ENCODE measurements at places on chromosomes 3 and 15. TPM values are rescaled to one million over a fixed set of nuclear protein-coding genes. Genes with fewer than 3 reads are reported as not detected.

- no peak overlapping the region for H3K4me3 ChIP-seq
- peaks cover 11% of the 10 kb centered on the region for H3K4me1 ChIP-seq
- DNase-seq, result no peak
- H3K27ac ChIP-seq, result no peak overlapping the region
These were observed 16.7 kb downstream of the DAPK2 start for GRCh38 chr15:64029633-64030032.

CDHR4 gene
- total RNA-seq, result not detected

GLCE gene
- 20.5 TPM for total RNA-seq

ADGRG7 gene
- total RNA-seq, result not detected

GRCh38 chr3:115062412-115062956 is 84.6 kb downstream of the ZBTB20 start:
- no peak for DNase-seq
- no peaks in the 10 kb centered on the region for H3K27me3 ChIP-seq
- no peaks in the 10 kb centered on the region for H3K36me3 ChIP-seq
- H3K27ac ChIP-seq, result no peak overlapping the region

GRCh38 chr15:74780523-74781430 is 1.1 kb upstream of the CSK start:
- H3K36me3 ChIP-seq, result no peaks in the 10 kb centered on the region
- no peaks in the 10 kb centered on the region for H3K27me3 ChIP-seq
- H3K4me1 ChIP-seq, result peaks cover 17% of the 10 kb centered on the region
- H3K27ac ChIP-seq, result no peak overlapping the region

DNA sequence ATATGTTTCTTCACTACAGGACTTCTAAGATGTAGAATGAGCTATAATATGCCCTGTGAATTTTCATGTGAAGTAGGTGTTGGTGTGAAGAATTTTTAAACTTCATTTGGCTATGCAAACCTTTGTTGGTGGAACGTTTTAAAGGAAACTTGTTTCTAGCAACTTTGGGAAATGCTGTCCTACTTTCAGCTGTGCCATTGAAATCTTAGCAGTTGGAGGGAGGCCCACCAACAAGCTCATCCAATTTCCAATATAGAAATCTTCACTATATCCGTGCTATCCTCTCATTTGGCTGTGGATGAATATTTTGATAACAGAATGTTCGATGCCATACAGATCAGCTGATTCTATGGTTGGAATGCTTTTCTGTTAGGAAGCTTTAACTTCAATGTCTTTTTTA is 51.3 kb downstream of the GRM7 start:
- H3K36me3 ChIP-seq, result no peaks in the 10 kb centered on the region
- H3K4me1 ChIP-seq, result no peaks in the 10 kb centered on the region
- no peaks in the 10 kb centered on the region for H3K27me3 ChIP-seq
- no peak overlapping the region for H3K27ac ChIP-seq
- no peak overlapping the region for H3K4me3 ChIP-seq

RARB gene
- 6.1 TPM for total RNA-seq

LIPH gene
- 0.42 TPM for total RNA-seq

DNA sequence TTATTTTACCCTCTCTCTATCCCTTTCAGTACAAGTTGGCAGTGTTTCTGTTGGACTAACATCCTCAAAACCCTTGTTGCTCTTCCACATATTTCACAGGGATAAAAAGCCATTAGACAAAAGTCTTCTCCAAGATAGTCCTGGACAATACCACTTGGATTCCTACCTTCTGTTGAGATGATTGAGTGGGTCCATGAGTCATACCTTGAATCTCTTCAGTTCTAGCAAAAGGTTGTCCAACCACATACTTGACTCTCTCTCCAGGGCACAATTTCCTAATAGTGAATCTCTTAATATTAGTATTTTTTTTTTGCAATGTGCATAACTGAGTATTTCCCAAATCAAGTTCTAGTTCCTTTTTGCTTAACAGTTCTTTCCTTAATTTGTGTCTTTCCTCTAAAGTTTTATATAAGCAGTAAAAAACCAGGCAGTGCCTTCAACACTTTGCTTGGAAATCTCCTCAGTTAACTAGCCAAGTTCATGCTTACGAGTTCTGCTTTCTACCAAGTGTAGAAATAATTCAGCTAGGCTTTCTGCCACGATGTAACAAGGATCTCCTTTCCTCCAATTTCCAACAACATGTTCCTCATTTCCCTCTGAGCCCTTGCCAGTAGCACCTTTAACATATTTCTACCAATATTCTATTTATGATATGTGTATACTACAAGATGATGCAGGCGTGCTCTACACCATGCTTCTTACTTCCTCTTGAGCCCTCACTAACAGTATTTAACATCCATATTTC is 68.3 kb upstream of the NEO1 start:
- H3K36me3 ChIP-seq, result no peaks in the 10 kb centered on the region
- H3K4me1 ChIP-seq, result no peaks in the 10 kb centered on the region
- no peaks in the 10 kb centered on the region for H3K27me3 ChIP-seq
- DNase-seq, result no peak
- H3K4me3 ChIP-seq, result no peak overlapping the region

DNA sequence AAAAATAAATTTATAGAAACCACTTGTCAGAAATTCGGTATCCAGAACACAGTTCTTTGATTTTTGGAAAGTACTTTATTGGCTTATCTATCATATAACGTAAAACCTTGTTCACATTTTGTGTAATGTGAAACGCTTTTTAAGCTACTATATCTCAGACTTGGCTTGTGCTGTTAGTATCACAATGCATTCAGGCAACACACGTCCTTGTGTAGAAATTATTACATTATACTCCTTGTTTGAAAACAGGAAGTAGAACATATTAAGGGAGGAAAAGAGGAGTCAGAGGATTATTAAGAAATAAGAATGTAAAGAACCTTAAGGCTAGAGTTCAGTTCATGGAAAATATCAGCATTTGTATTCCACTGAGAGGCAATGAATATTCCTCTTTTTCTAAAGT is 1.6 kb downstream of the DNAJC13 start:
- H3K27me3 ChIP-seq, result no peaks in the 10 kb centered on the region
- H3K4me3 ChIP-seq, result no peak overlapping the region
- no peaks in the 10 kb centered on the region for H3K36me3 ChIP-seq
- no peak for DNase-seq

DNA sequence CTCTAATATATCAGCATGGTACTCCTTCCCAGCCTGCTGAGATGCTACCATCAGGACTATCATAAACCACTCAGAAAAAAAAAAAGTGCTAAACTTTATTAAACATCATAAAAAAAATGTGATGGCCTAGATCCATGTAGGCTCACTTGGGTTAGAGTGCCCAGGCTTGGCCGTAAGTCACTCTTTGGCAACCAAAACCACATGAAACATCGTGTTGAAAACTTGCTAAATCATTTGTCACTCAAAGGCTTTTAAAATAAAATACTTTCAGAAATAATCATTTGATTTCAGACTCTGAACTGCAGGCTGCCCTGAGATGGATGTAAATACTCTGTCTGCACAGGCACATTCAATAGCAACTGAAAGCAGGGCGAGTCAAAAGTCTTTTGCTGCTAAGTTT is 78.4 kb upstream of the WNT5A start:
- H3K36me3 ChIP-seq, result no peaks in the 10 kb centered on the region
- no peaks in the 10 kb centered on the region for H3K27me3 ChIP-seq
- no peaks in the 10 kb centered on the region for H3K4me1 ChIP-seq
- DNase-seq, result no peak

All from adrenal gland (tissue), 19 donors.